ENCODE measurements at places on chromosomes 5 and 9. TPM values are rescaled to one million over a fixed set of nuclear protein-coding genes. Genes with fewer than 3 reads are reported as not detected.
A peak's percentile ranks its signal among the peaks of the same experiment; 100 is the strongest.

- no peak overlapping the region for H3K4me3 ChIP-seq
- H3K27me3 ChIP-seq = no peaks in the 10 kb centered on the region
- DNase-seq = no peak
- no peaks in the 10 kb centered on the region for H3K36me3 ChIP-seq
- no peak overlapping the region for H3K27ac ChIP-seq
- no peaks in the 10 kb centered on the region for H3K4me1 ChIP-seq
Measured at GRCh38 chr5:62124266-62124665, 181.7 kb upstream of the KIF2A start.

- H3K36me3 ChIP-seq = no peaks in the 10 kb centered on the region
- H3K27me3 ChIP-seq = peaks cover 3% of the 10 kb centered on the region
- no peak overlapping the region for H3K27ac ChIP-seq
- H3K4me1 ChIP-seq = no peaks in the 10 kb centered on the region
Measured at GRCh38 chr9:124444166-124444565, 6.1 kb upstream of the ADGRD2 start.

DNA sequence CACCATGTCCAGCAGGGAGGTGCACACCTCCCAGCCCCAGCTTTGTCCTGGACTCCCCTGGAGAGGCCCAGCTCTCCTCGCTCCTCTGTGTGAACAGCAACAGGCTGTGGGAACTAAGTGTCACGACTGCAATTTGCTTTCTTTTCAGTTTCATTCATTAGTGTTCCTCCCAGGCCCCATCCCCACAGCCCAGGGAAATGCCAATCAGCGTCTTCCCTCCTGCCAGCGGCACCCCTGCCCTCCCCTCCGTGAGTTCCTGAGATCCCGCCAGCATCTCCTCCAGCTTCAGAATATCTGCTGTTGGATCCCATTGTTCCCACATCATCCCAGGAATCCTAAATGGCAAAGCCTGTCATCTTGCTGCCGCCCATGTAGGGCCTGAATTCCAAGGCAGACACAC is 13.1 kb upstream of the RPL26L1 start:
- H3K27ac ChIP-seq = no peak overlapping the region
- H3K4me3 ChIP-seq = no peak overlapping the region
- H3K4me1 ChIP-seq = peaks cover 4% of the 10 kb centered on the region
- peaks cover 38% of the 10 kb centered on the region for H3K36me3 ChIP-seq

The CDKN2B gene
- total RNA-seq = 2.2 TPM

GRCh38 chr9:3936520-3937235 is 363.2 kb downstream of the GLIS3 start:
- H3K27ac ChIP-seq = peak overlapping the region; percentile 38
- no peaks in the 10 kb centered on the region for H3K36me3 ChIP-seq
- DNase-seq = peak; percentile 64
- H3K4me3 ChIP-seq = no peak overlapping the region
- H3K27me3 ChIP-seq = no peaks in the 10 kb centered on the region

GRCh38 chr5:97182571-97183099 is 412 bp downstream of the RIOK2 start:
- H3K27me3 ChIP-seq = no peaks in the 10 kb centered on the region
- peak overlapping the region; percentile 79 for H3K4me3 ChIP-seq
- peak overlapping the region; percentile 87 for H3K27ac ChIP-seq

- H3K4me1 ChIP-seq = no peaks in the 10 kb centered on the region
- no peaks in the 10 kb centered on the region for H3K36me3 ChIP-seq
- DNase-seq = no peak
- H3K27me3 ChIP-seq = no peaks in the 10 kb centered on the region
- no peak overlapping the region for H3K27ac ChIP-seq
- no peak overlapping the region for H3K4me3 ChIP-seq
Measured at GRCh38 chr9:14710804-14711203, 11.7 kb downstream of the CER1 start.

GRCh38 chr9:134435550-134436378 is 109.5 kb downstream of the RXRA start:
- H3K27me3 ChIP-seq = no peaks in the 10 kb centered on the region
- H3K27ac ChIP-seq = peak overlapping the region; percentile 81
- peaks cover 89% of the 10 kb centered on the region for H3K4me1 ChIP-seq
- no peak for DNase-seq
- H3K4me3 ChIP-seq = peak overlapping the region; percentile 23

GRCh38 chr9:86659413-86660046 is 287.8 kb downstream of the GAS1 start:
- no peaks in the 10 kb centered on the region for H3K36me3 ChIP-seq
- H3K27me3 ChIP-seq = no peaks in the 10 kb centered on the region
- DNase-seq = no peak

DNA sequence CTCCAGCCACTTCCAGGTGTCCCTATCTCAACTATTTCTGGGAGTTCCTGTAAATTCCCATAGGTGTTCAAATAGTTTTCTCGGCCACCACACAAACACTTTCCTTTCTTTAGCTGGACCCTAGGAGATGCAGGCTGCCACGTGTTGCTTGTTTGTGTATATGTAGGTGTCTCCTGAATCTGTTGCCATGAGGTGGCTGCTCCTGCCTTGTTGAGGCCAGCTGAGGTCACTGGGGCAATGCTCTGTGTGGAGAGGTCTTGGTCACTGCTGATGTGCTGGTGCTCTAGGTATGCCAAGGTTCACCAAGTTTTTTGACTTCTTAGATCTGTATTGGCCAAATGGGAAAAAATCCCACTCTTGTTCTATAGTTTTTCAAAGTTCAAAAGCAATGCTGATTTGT is 132.5 kb upstream of the CHD1 start:
- no peak overlapping the region for H3K4me3 ChIP-seq
- H3K36me3 ChIP-seq = no peaks in the 10 kb centered on the region
- peaks cover 9% of the 10 kb centered on the region for H3K4me1 ChIP-seq
- no peaks in the 10 kb centered on the region for H3K27me3 ChIP-seq
- no peak overlapping the region for H3K27ac ChIP-seq

The LECT2 gene
- total RNA-seq = not detected

The PCDHA2 gene
- total RNA-seq = not detected

DNA sequence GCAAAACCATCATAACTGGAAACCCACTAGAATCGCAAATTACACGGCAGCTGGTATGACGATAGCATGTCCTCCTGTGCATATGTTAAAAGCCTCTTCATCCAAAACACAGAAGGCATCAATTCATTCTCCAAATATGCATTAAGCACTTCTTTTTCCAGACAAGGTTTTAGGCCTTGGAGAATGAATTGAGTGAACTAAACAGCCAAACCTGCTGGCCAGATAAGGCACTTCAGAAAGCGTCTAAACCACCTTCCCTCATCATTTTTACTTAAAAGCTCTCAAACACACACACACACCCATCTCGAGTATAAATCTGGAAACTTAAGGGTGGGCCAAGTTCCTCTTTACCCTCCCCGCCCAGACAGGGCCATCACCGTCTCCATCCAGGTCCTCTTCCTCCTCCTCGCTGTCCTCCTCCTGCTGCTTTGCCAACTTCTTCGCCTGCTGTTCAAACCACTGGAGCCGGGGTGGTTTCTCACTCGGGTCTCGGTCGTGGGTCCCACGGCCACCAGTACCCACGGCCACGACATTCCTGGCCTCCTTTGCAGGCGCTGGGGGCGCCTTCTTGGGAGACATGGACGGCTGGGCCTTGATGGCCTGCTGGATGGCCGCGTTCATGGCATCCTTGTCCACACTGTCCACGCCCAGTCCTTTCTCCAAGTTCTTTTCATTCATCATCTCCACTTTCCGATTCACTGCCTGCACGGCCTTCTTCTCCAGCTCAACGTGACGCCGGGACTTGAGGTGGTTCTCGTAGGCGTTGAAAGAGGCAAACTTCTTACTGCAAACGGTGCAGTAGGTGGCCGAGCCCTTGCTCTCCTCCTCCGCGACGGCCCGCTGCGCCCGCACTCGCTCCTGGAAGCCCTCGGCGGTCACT is 696 bp downstream of the ZNF622 start:
- H3K4me1 ChIP-seq = peaks cover 57% of the 10 kb centered on the region
- peak overlapping the region; percentile 93 for H3K4me3 ChIP-seq
- H3K27me3 ChIP-seq = no peaks in the 10 kb centered on the region
- H3K27ac ChIP-seq = peak overlapping the region; percentile 18

DNA sequence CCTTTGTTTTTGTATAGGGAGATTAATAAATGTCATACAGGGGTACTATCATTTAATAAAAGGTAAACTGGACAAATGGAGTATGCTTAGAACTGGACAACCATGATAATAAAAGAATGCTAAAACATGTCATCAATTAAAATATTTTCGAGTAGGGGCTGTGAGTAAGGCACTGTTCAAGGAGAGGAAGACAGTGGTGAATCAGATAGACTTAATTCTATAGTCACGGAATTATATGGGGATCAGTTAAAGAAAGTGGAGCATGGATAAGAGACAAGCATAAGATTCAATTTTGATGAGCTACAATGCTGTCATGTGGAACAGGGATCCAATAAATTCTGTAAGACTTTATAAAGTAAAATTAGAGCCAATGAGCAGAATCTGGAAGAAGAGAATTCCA is 104.5 kb downstream of the HMHB1 start:
- H3K27me3 ChIP-seq = no peaks in the 10 kb centered on the region
- no peaks in the 10 kb centered on the region for H3K4me1 ChIP-seq
- no peak overlapping the region for H3K27ac ChIP-seq

The SHOC1 gene
- not detected for total RNA-seq

GRCh38 chr9:36877239-36877638 is 156.8 kb downstream of the PAX5 start:
- no peak overlapping the region for H3K27ac ChIP-seq
- H3K36me3 ChIP-seq = no peaks in the 10 kb centered on the region
- no peaks in the 10 kb centered on the region for H3K4me1 ChIP-seq
- no peak for DNase-seq
- no peak overlapping the region for H3K4me3 ChIP-seq

- no peak overlapping the region for H3K4me3 ChIP-seq
- H3K27me3 ChIP-seq = no peaks in the 10 kb centered on the region
- no peak overlapping the region for H3K27ac ChIP-seq
- H3K4me1 ChIP-seq = no peaks in the 10 kb centered on the region
- no peak for DNase-seq
Measured at GRCh38 chr9:134560206-134560605, 81.4 kb upstream of the COL5A1 start.

GRCh38 chr5:132406144-132406783 is 36.8 kb downstream of the SLC22A5 start:
- H3K4me3 ChIP-seq = no peak overlapping the region
- H3K4me1 ChIP-seq = peaks cover 27% of the 10 kb centered on the region
- no peaks in the 10 kb centered on the region for H3K36me3 ChIP-seq
- DNase-seq = no peak

DNA sequence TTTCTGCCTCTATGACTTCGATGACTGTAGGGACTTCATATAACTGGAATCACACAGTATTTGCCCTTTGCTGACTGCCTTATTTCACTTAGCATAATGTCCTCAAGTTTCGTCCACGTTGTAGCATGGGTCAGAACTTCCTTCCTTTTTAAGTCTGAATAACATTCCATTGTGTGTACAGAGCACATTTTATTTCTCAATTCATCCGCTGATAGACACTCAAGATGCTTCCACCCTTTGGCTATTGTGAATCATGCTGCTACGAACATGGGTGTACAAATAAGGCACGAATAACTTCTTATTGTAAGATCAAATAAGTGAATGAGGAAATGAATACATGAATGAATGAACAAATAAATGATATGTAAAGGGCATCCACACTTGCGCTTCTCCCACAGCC is 13.0 kb downstream of the BARX1 start:
- no peak overlapping the region for H3K27ac ChIP-seq
- DNase-seq = no peak

DNA sequence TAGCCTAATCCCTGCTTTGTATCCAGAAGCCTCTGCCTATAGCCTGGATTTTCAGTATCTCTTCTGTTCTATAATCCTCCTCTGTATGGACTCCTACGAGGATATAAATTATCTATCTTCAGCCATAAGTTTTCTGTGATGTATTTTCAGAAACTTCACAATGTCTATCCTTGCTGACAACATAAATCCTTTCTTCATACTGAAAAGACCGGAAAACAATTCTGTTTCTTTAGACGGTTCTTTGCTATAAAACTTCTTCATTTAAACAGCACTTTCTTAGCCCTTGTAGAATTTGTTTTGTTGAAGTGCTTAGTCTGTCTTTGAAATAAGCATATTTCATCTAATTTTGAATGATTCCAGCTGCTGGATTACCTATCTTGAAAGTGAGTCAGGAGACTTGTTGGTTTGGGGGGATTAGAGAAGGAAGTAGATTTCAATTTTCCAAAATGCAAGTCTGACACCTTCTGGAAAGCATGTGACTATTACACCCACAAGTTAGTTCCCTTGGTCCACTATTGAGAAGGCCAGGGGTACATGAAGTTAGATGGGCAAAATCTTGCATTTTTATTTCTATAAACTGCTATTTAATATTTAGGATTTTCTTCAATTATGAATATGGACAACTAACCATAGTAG is 96.3 kb upstream of the RANBP3L start:
- no peak overlapping the region for H3K27ac ChIP-seq
- no peaks in the 10 kb centered on the region for H3K27me3 ChIP-seq
- H3K36me3 ChIP-seq = no peaks in the 10 kb centered on the region
- no peak overlapping the region for H3K4me3 ChIP-seq

- no peaks in the 10 kb centered on the region for H3K27me3 ChIP-seq
- H3K27ac ChIP-seq = no peak overlapping the region
- H3K4me1 ChIP-seq = no peaks in the 10 kb centered on the region
- H3K36me3 ChIP-seq = no peaks in the 10 kb centered on the region
- no peak for DNase-seq
Measured at GRCh38 chr5:173967241-173967640, 21.7 kb upstream of the C5orf47 start.

- no peaks in the 10 kb centered on the region for H3K36me3 ChIP-seq
- no peak for DNase-seq
- no peak overlapping the region for H3K27ac ChIP-seq
Measured at GRCh38 chr9:127574072-127574993, 37.7 kb upstream of the STXBP1 start.

The F12 gene
- not detected for total RNA-seq

DNA sequence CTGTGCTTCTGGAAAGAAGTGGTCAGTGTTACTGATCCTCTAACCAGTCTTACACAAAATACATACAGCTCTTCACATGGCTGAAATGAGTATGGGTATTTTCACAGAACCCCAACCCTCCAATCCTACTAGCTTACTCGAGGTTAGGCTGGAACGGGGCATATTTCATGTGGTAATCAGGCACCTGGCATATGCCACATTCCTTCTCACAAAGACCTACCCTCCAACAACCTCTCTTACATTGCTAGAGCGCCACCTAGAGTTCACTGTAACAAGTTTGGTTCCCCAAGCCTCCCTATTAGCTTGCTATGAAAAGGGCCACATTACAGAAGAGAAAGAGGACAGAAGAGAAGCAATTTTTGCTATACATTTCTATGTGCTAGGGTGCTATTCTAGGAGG is 597.3 kb downstream of the PRELID2 start:
- H3K27ac ChIP-seq = no peak overlapping the region
- H3K4me1 ChIP-seq = no peaks in the 10 kb centered on the region
- H3K27me3 ChIP-seq = peaks cover 2% of the 10 kb centered on the region
- no peaks in the 10 kb centered on the region for H3K36me3 ChIP-seq

DNA sequence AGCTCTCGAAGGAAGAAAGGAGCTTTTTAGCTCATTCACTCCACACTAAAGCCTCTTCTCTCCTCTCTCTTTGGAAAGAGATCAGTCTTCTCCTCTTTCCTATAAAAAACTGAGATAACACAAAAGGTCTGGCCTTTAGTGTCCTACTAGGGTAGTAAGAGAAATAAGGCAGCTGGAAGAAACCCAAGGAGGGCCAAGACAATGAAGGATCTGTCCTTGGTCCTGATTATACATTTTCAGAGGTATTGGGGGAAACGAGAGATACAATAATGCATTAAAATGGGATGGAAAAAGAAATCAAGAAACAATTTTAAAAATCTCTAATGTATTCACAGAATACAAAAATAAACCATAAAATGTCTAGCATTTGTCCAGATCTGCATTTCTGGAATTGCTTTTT is 184.0 kb downstream of the SLF1 start:
- peaks cover 8% of the 10 kb centered on the region for H3K36me3 ChIP-seq
- H3K27ac ChIP-seq = no peak overlapping the region
- no peaks in the 10 kb centered on the region for H3K27me3 ChIP-seq
- no peak for DNase-seq

The LURAP1L gene
- total RNA-seq = 4.6 TPM

All from heart right ventricle (tissue), 16 donors.